ENCODE measurements at places on chromosomes 3 and 15. TPM values are rescaled to one million over a fixed set of nuclear protein-coding genes. Genes with fewer than 3 reads are reported as not detected.

GRCh38 chr15:86863226-86863915, 783.7 kb downstream of the AGBL1 start:
- H3K4me3 ChIP-seq = no peak overlapping the region
- no peaks in the 10 kb centered on the region for H3K27me3 ChIP-seq
- H3K4me1 ChIP-seq = peaks cover 9% of the 10 kb centered on the region
- peak; percentile 61 for DNase-seq

DNA sequence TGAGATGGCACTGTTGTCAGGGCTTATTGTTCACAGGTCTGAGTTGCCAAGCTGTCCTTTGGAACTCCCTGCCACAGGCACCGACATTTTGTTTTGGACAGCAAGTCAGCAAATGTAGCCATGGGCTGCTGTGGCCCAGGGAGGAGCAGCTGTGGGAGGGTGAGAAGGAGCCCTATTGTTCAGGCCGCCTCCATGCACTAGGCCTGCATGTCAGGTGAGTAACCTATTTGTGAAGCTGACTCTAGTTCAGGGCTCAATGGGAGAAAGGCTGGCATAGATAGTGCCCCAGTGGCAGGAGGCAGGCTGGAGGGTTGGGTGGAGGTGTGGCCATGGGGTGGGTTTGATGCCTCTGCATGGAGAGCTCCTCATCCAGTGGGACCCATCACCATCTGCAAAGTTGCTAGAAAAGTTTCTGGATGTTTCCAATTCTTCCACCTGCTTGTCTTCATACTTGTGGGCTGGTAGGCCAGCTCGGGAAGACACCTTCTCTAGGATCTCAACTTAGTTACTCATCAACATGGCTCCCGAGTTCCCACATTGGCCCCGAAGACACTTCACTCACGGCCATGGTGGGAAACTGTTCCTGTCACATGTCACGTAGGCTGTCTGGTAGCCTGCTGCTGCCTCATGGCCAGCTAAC, 19.5 kb downstream of the AMOTL2 start:
- H3K27ac ChIP-seq = no peak overlapping the region
- H3K36me3 ChIP-seq = peaks cover 42% of the 10 kb centered on the region
- H3K27me3 ChIP-seq = no peaks in the 10 kb centered on the region
- peaks cover 36% of the 10 kb centered on the region for H3K4me1 ChIP-seq

DNA sequence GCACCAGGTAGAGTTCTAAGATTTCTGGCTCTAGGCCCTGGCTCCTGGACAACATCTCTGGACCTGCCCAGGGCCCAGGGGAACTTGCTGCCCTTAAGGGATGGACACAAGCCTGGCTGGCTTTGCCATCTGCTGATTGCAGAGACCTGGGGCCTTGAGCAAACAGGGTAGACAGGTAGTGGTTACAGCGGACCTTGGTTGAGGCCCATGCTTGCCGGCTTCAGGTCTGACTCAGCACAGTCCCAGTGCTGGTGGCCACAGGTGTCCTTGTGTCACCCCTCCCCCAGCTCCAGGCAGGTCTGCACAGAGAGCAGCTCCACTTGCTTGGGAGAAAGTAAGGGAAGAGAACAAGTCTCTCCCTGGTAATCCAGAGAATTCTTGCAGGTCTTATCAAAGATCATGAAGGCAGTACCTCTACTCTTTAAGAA, 15.9 kb upstream of the ACTL6A start:
- 0 out of 2 replicates have a peak, but pooled peaks cover 3% of the 10 kb centered on the region for H3K4me1 ChIP-seq
- H3K4me3 ChIP-seq = no peak overlapping the region
- DNase-seq = no peak
- H3K27ac ChIP-seq = no peak overlapping the region
- no peaks in the 10 kb centered on the region for H3K36me3 ChIP-seq
- no peaks in the 10 kb centered on the region for H3K27me3 ChIP-seq

The PPM1L gene
- total RNA-seq = 4.4 TPM
